ENCODE measurements at places on chromosomes 3 and 15. TPM values are rescaled to one million over a fixed set of nuclear protein-coding genes. Genes with fewer than 3 reads are reported as not detected.

GRCh38 chr3:163261618-163262017, 1765.0 kb downstream of the OTOL1 start:
- no peak for DNase-seq

DNA sequence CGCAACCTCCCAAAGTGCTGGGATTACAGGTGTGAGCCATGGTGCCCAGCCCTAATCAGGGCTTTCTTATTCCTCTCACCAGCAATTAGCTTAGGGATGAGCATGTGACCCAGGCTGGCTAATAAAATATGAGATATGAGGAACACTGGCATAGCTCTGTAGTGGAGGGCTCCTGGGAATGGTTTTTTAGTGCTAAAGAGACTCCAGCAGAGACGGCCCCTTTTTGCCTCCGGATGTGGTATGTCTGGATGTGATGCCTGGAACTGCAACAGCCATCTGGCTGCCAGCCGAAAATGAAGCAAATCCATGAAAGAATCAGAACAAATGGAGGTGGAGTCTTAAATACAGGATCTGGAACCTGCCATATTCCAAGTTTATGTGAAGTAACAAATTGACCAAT, 69.1 kb upstream of the MAGI1 start:
- DNase-seq: no peak

- no peak for DNase-seq
Measured at GRCh38 chr15:31100738-31101137, 787 bp downstream of the TRPM1 start.

DNA sequence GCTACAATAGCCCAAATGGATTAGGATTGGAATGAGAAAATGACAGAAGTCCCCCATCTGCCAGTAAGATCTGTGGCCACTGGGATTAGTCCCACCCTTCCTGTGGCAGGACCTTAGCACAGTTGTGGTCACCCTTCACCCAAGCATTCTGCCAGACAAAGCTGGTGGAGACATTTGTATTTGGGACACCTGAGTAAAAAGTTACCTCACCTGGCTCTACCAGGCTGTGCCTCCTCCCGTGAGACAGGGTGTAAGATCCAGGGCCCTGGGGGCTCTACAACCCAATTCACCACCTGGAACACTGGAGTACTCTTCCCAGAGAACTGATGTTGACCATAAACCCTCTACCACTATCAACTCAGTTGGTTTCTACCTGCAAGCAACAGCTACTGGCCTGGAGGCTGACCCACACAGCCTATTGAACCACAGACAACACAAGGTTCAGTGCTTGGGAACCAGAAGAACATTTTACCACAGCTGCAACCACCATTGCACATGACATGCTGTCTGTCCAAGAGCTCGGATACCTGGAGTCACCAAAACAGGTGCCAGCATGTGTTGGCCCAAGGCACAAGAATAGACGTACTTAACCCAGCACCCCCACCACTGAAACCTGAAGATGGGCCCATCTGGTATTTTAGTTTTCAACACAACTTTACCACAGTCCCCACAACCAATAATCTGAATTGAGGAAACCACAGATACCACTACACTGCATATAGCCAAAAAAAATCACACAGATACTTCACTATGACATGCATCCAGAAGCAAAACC, 1686.7 kb downstream of the SI start:
- DNase-seq: no peak

GRCh38 chr3:52790741-52791140, 3.9 kb upstream of the ITIH3 start:
- no peak for DNase-seq

- no peak for DNase-seq
Measured at GRCh38 chr3:143261848-143262247, 142.3 kb downstream of the CHST2 start.

DNA sequence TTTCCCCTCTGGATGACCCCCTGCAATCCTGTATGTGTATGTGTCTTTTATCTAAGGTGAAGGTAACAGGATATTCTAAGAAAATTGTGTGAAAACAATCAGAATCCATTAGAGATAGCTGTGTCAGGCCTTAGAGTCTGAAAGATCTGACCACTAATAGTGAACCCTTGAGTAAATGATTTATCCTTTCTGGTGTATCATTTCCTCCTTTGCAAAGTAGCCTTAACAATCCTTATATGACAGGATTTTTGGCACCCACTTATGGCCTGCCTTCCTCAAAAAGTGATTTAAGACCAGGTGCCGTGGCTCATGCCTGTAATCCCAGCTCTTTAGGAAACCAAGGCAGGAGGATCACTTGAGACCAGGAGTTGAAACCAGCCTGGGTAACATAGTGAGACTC, 110.2 kb downstream of the RBPMS2 start:
- DNase-seq: no peak

- DNase-seq: no peak
Measured at GRCh38 chr3:57154470-57155309, 10.5 kb downstream of the IL17RD start.

DNA sequence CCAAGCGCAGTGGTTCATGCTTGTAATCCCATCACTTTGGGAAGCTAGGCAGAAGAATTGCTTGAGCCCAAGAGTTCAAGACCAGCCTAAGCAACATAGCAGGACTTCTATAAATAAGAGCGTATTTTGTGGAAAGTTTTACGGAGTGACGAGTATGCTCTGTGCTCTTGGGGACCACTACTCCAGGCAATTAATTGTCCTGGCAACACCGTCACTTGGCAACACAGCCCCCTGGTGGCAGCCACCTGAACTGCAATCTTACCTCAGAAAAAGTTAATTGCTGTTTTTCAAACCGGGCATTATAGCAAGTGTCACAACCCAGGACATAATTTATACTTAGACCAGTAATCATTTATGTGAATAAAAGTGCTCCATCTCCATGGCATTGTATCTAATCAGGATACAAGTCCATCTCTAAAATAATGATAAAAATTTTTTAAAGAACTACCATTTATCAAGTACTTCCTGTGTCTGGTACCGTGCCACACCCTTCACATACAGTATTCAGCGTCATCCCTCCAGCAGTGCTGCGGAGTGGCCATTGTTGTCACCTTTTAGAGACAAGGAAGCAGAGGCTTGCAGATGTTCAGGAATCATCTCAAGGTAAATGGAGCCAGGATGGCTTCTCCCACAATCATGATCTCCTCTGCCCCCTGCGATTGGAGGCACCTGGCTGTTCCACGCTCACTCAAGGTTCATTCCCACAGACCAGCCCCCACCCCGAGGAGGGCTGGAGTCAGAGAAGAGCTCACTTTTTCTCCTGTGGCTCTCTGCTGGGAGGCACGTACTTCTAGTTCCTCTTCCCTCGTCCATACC, 34.5 kb downstream of the PLA2G4D start:
- DNase-seq: peak; percentile 87

DNA sequence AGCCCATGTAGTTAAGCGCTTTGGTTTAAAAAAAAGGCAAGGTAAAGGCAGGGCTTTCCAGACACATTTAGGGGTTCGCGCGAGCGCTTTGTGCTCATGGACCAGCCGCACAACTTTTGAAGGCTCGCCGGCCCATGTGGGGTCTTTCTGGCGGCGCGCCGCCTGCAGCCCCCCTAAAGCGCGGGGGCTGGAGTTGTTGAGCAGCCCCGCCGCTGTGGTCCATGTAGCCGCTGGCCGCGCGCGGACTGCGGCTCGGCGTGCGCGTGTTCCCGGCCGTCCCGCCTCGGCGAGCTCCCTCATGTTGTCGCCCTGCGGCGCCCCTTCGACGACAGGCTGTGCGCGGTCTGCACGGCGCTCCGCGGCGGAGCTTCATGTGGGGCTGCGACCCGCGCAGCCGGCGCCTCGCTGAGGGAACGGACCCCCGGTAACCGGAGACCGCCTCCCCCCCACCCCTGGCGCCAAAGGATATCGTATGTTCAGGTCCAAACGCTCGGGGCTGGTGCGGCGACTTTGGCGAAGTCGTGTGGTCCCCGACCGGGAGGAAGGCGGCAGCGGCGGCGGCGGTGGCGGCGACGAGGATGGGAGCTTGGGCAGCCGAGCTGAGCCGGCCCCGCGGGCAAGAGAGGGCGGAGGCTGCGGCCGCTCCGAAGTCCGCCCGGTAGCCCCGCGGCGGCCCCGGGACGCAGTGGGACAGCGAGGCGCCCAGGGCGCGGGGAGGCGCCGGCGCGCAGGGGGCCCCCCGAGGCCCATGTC, 927 bp downstream of the SMAD6 start:
- peak; percentile 12 for DNase-seq

- DNase-seq: no peak
Measured at GRCh38 chr3:66154444-66154861, 66.3 kb upstream of the SLC25A26 start.

Gene ATP8B4
- total RNA-seq: 2.0 TPM

Gene GREM1
- not detected for total RNA-seq

- DNase-seq: peak; percentile 39
Measured at GRCh38 chr3:152243721-152244516, 24.8 kb upstream of the MBNL1 start.

- no peak for DNase-seq
Measured at GRCh38 chr3:13165576-13165975, 92.3 kb upstream of the IQSEC1 start.

GRCh38 chr3:51948016-51948580, 5.9 kb downstream of the PARP3 start:
- DNase-seq: no peak

Gene PP2D1
- total RNA-seq: not detected

DNA sequence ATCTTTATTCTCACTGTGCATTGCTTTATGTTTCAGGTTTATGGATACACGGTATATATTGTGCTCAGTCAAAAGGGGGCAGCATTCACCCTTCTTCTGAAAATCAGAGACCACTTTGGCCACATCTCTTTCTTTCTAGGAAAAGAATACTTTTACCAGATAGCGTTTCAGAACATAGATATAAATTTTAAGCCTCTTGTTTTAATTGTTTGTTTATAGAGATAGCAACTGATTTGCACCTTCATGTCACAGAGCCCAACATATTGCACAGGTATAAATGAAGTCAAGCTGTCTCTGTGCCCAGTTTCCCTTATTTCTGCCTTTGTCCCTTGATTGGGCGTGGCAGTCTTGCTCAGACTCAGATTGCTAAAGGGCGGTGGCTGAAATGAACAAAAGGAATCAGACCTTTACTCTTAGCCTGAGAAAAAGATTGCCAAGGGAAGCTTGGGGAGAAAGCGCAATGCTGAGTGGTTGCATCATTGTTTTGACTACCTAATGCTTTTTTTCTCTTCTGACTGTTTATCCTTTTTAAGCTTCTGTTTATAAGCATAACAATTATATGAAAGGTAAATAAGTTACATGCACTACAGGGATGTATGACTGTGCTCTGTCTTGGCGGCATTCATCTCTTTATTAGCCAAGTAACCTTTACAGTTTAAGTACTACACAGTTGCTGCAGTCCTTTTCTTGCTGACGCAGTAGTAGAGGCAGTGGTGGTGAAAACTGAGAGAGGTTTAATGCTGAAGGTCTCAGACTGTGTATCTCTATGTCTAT, 70.8 kb upstream of the ZBTB20 start:
- DNase-seq: peak; percentile 23

- DNase-seq: no peak
Measured at GRCh38 chr3:17313746-17314145, 428.7 kb downstream of the TBC1D5 start.

Gene ARPP19
- 130 TPM for total RNA-seq

- DNase-seq: no peak
Measured at GRCh38 chr15:67501836-67502461, 19.0 kb upstream of the C15orf61 start.

Measured in activated naive CD4-positive, alpha-beta T cell treated with anti-CD3 and anti-CD28 coated beads for 36 hours (primary cell).